ENCODE measurements at places on chromosomes 16 and 17.

DNA sequence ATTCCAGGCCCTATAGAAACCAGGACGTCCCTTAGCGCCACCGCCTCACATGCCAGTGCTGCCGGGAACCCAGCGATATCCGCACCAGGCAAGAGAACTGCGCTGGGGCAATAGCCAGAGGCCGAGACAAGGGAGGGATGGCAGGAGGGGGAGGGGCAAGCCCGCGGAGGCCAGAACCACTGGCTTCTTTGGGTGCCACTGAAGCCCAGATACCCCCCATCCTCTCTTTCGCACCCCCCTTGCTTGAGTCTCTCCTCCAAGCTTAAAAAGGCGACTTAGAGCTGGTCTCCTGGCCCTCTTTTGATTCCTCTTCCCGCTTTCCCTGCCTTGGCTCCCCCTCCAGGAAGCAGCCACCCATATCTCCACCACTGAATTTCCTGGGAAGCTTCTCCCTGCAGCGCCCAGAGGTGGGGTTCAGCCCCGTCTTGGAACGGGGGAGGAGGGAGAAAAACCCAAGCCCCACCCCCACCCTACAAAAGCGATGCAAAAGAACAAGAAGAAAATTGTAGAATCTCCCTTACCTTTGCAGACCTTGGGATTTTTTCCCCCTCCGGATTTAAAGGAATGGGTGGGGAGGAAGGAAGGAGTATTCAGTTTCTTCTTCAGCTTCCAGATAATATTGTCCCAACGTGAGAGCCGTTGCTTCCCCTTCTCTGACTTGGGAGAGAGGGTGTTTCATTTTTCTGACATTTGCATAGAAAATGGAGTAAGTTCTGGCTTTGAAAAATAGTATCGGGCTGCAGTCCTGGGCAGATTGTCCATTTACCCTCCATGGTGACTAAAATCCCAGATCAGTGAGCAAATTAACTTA lies 622 bp downstream of the HOXB6 start:
- DNase-seq, result no peak

DNA sequence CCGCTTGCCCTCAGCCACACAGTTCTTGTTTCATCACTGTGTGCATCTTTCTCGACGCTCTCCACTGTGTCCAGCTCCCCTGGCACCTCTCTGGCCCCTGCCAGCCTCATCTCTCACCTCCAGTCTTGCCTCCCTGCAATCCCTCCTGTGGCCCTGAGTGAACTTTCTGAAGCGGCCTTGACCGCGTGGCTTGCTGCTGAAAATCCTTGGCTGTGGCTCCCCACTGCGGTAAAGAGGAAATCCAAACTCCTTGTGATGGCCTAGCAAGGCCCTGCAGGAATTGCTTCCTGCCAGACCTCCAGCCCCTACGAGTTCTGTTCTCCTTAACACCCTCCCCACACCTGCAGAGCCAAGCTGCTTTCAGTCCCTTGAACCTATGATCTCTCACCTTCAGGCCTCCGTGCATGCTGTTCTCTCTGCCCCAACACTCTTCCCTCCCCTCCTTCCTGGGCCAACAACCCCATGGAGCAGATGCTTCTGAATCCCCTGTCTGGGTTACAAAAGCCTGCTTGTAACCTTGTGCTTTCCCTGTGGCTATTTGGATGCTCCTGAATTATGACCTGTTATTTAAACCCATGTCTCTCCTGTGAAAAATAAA lies 33.6 kb upstream of the BRD7 start:
- DNase-seq, result no peak

GRCh38 chr16:31754998-31755615 lies 118.5 kb upstream of the ZNF267 start:
- DNase-seq, result no peak

DNA sequence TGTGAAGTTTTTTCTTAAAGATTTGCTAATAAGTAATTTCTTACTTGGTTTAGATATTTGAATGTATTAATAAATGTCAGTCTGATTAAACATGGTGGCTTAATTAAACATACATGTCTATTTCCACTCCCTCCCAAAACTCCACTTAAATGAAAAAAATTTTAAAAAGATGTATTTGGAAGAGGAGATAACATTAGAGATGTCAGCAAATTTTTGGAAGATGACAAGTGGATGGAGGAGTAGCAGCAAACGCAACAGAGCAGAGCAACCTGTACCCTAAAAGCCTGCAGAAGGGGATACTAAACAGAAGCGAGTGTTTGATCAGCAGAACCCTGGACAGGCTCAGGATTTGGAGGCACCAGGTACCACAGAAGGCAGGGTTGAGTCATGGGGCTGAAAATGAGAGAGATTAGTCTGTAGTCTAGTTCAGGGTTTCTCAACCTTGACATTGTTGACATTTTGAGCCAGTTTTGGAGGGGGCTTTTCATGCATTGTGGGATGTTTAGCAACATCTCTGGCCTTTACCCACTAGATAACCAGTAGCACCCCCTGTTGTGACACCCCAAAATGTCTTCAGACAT lies 17.8 kb downstream of the LUC7L3 start:
- DNase-seq, result no peak

DNA sequence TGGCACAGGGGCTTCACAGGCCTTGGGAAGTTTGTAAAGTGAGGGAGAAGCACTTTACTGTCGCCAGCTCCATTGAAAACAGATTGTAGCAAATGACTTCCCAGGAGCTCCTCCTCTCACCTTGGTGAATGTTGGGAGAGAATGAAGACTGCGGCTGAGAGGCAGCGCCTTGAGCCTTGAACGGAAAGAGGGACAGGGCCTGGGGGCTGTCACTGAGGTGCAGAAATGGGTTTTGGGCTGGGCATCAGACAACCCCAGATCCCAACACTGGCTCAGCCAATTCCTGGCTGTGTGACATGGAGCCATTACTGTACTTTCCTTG lies 603 bp upstream of the MRTFB start:
- no peak for DNase-seq

- no peak for DNase-seq
Measured at GRCh38 chr16:8182761-8183160, 407.6 kb downstream of the TMEM114 start.

- DNase-seq, result no peak
Measured at GRCh38 chr16:3770530-3770929, 53.2 kb upstream of the TRAP1 start.
